ENCODE measurements at places on chromosomes 3 and 15. TPM values are rescaled to one million over a fixed set of nuclear protein-coding genes. Genes with fewer than 3 reads are reported as not detected.

DNA sequence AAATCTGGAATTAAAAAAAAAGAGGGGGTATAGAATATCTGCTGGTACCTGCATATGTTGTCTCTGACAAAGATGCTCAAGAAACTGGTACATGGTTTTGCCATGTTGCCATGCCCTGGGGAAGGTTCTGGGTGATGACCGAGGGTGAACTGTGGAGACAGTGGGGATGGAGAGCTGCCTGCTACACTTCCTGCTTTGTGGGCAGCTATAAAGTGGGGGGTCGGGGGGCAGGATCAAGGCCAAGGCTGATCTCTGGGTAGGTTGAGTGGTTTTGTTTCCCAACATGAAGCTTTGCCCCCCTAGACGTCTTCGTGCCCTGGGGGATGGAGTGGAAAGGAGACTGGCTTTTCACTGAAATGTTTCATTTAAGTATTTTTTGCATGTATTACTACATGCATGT lies 74.6 kb downstream of the IQSEC1 start:
- DNase-seq = no peak

DNA sequence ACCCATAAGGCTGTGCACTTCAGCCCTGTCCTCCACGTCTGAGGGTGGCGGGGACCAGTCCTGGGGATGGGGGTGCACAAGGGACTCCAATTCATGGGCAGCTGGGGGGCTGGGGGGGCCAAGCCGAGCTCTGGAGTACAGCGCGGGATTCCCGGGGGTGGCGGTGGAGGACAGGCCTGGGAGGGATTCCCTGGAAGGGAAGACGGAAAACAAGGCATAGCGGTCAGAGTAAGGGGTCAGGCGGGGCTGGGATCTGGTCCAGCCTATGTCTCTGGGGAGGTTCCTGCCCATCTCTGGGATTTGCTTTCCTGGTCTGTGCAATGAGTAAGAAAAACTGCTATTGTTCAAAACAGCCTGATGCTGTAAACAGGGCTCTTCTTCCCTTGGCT lies 8.1 kb upstream of the IGDCC3 start:
- peak; percentile 16 for DNase-seq

GRCh38 chr15:66895794-66896453 lies 169.5 kb upstream of the SMAD3 start:
- DNase-seq = no peak

- no peak for DNase-seq
These were observed 25.7 kb upstream of the APH1B start for GRCh38 chr15:63251701-63252100.

DNA sequence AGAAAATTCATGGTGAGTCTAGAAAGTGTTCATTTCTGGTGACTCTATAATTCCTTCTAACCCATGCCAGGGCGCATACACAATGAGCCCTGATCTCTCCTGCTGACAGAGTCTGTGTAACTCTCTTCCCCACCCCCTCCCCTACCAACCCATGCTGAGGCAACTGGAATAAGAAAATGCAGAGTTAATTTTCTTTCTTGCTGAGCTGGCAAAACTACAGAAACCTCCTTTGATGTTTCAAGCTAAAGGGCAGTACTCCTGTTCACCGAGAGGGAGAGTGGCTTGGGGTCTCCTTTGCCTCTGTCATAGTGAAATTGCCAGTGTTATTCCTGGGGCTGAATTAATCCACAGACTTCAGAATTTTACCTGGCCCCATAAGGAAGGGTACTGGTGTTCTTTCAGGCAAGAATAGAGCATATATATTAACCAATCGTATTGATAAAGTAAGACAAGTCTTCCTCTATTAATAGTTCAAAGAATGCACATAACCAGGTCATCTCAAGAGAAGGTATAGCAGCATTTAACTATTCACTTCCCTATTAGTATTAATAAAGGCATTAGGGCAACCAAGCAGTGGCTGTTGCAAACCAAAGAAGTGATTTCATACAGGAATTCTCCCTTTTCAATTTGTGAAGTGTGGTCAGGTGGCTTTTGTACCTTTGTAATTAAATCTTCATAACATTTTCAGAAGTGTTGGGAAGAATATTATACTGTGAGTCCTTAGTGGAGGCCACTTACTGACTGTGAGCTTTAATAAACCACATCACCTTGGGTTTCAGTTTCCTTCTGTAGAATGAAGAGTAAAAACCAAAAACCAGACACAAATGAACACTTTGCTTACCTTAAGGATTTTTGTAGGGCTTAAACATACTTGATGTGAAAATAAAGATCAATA lies 4.1 kb downstream of the GAP43 start:
- no peak for DNase-seq

GRCh38 chr3:139601191-139601961 lies 61.8 kb upstream of the RBP1 start:
- DNase-seq = no peak

GRCh38 chr15:25858952-25859760 lies 4.0 kb downstream of the ATP10A start:
- no peak for DNase-seq

- no peak for DNase-seq
These were observed 607 bp upstream of the PPP1R14D start for GRCh38 chr15:40829115-40829514.

DNA sequence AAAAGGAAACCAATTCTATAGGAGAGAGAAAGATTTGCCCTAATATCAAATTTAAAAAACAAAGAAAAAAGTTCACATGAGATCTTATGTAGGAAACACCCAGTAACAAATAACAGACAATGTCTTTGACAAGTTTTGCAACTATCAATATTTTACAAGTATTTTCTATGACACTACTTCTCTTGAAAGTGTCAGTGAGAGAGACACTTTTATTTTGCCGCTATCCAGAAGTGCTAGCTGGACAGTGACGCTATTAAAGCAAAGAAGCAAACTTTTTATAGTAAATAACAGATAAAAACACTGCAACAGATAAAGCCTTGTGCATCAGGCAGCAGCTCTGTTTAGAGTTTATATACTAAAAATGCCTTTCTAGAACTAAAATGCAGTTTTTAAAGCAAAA lies 13.3 kb downstream of the LYSMD2 start:
- no peak for DNase-seq

The TGM5 gene
- total RNA-seq = 0.26 TPM
